Activated CD4-positive, alpha-beta T cell treated with anti-CD3 and anti-CD28 coated beads, Interleukin-2, amount 10 ng/mL, durations not matched to agents 7 days and 5 days (primary cell): ENCODE measurements at places on chromosomes 3 and 15.

DNA sequence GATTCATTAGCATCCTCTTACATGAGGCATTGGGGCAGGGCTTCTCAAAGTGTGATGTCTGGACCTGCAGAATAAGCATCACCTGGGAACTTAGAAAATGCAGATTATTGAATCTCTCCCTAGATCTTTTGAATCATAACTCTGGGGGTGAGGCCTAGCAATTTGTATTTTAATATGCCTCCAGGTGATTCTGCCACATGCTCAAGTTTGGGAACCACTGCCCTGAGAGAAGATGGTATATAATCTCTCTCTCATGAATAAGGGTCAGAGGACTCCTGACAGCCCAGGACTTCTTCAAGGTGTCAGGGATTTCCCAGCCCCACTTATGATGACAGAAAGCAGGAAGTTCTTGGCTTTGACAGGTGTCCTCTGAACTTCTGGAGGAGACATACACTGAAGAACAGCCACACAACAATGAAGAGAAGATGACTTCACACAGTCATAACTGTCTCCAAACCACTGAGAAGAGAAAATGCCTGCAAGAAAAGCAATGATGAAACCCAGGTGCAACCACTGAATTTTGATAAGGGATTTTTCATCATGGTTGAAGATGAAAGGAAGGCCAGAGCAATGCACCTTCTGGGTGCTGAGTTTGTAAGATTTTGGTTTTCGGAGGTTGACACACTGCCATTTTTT lies 211.9 kb upstream of the MRPL3 start:
- no peak for DNase-seq

GRCh38 chr15:100764778-100765466 lies 114.7 kb upstream of the ALDH1A3 start:
- DNase-seq, result no peak

DNA sequence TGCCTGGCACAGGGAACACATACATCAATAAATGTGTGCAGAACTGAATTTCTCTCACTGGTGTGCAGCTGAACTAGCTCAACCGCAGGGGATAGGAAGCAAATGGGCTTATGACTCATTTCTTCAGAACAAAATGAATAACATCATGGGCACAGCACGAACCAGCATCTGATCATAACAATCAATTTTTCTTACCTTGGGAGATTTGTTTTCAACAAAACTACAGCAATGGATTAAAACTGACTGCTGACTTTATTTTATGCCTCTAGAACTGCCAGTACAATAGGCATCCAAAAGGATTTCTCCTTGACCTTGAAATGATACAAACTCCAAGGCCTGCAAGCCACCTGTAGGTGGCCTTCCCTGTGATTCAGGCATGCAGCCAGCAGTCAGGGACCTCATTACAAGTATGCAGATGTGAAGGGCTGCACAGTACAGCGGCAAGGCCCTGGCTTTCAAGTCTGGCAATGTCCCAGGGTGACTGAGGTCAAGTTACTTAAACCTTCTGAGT lies 26.1 kb downstream of the TAMM41 start:
- DNase-seq, result no peak

- no peak for DNase-seq
Observed at GRCh38 chr3:98584547-98584946, 8.9 kb downstream of the CPOX start.

DNA sequence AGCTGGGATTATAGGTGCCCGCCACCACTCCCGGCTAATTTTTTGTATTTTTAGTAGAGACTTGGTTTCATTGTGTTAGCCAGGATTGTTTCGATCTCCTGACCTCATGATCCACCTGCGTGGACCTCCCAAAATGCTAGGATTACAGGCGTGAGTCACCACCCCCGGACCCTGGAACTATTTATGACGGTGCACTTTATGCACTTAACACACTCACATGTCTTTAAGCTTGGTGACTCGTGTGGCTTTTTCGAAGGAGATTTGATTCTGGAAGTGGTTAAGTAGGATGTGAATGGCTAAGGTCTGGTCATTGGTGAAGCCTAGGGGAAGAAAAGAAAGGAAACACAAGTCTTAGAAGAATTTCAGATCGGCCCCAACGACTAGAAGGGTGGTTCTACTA lies 20.3 kb downstream of the BBS4 start:
- DNase-seq, result no peak

DNA sequence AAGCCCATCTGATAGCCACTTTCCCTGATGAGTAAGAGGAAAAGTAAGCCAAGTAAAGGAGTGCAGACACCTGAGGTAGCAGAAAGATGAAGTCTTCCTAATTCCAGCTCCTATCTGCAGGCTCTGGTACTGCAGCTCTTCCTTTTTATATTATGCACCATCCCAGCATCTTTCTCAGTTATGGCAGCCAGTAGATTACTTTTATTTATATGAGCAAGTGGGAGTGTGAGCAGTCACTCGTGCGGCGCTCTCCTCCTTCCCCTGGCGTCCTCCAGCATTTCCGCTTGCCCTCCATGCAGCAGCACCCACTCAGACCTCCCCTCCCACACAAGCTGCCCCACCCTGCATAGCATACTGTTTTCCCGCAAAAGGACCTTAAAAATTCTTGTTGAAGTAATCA lies 465.9 kb upstream of the DPPA4 start:
- no peak for DNase-seq

- peak; percentile 39 for DNase-seq
Observed at GRCh38 chr3:161096771-161097367, 8.3 kb downstream of the B3GALNT1 start.
